ENCODE measurements at places on chromosomes 5 and 9.

GRCh38 chr9:105403552-105404248 lies 44.1 kb upstream of the FSD1L start:
- DNase-seq: no peak

GRCh38 chr9:27353474-27354229 lies 56.7 kb upstream of the EQTN start:
- no peak for DNase-seq

GRCh38 chr9:132536124-132536523 lies 46.3 kb upstream of the BARHL1 start:
- no peak for DNase-seq

GRCh38 chr9:121098567-121099198 lies 23.9 kb downstream of the CNTRL start:
- DNase-seq: no peak

DNA sequence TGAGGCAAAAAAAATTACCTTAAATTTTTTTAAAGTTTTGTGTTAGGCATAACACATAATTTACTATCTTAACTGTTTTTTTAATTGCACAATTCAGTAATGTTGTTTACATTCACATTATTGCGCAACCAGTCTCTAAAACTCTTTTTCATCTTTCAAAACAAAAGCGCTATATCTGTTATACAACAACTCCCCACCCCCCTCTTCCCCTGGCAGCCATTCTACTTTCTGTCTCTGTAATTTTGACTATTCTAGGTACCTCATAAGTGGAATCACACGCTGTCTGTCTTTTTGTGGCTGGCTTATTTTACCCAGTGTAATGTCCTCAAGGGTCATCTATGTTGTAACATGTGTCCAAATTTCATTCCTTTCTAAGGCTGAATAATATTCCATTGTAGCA lies 241.5 kb upstream of the DMRT1 start:
- DNase-seq: no peak

GRCh38 chr5:82570-82969 lies 9.4 kb upstream of the PLEKHG4B start:
- no peak for DNase-seq

DNA sequence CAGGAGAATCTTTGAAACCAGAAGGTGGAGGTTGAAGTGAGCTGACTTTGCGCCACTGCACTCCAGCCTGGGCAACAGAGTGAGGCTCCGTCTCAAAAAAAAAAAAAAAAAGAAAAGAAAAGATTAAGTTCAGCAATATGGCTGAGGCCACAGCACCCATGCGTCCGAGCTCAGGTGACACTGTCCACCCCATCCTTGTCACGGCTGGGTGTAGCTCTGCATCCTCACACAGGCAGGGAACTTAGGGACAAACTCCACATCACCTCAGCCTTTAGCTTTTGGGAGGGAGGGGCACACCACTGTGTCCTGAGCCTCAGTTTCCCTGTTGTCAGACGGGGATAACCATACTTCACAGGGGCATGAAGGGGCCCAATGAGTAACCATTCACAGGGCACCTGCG lies 15.5 kb downstream of the FGD3 start:
- DNase-seq: no peak

DNA sequence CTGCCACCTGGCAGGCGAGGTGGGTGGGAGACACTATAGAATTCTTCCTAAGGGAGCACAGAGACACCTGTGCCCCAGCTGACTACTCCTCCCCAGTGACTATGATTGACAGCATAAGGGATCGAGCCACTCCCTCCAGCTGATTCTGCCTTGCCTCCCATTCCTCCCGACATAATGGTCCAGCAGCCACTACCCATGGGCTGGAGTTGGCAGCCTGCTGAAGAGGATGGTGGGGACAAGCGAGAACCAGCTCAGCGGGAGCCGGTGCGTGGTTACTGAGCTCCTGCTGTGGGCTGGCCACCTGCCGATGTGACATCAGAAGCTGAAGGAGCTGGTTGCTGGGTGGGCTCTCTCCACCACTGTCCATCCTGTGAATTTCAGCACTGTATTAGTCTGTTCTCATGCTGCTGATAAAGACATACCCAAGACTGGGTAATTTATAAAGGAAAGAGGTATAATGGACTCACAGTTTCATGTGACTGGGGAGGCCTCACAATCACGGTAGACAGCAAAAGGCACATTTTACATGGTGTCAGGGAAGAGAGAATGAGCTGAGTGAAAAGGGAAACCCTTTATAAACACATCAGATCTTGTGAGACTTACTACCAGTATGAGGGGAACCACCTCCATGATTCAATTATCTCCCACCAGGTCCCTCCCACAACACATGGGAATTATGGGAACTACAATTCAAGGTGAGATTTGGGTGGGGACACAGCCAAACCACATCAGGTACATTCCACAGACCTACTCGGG lies 12.1 kb upstream of the NCS1 start:
- no peak for DNase-seq

DNA sequence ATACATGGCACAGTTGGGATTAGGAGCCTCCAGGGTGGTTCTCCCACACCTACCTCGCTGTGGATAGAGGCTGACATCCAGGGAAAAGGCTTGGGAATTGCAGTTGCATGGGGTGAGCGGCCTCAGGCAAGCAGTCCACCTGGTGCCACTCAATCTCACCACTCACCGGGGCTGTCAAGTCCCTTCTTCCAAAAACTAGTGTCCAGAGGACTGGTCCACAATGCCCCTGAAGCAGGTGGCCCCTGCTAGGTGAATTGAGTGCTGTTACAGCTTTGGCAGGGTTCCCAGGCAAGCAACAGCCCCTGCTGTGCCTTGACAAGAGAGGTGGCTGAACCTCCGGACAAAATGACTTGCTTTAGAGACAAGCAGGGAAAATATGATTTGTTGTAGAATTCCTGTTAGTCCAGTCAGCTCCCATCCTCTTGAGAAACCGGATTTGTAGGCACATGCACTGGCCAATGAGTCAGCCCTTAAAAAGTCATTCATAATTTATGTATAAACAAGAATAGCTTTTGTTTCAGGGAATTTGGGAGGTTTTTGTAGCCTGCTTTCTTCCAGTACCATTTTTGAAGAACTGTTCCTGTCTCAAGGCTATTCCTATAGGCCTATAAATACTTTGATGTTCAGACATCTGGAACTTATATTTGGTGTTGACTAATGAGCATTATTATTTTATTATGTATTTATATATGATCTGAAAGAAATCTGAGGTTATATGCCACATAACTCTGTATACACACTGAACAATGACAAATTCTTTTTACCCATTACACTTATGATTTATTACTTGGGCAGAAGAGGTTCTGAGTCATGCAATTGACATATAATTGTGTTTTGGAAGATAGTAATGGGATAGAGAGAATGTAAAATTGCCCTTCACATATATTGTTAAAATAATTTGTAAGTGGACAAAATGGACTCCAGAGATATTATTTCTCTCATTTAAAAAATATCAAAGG lies 411.1 kb downstream of the ACTL7B start:
- DNase-seq: peak; percentile 96

DNA sequence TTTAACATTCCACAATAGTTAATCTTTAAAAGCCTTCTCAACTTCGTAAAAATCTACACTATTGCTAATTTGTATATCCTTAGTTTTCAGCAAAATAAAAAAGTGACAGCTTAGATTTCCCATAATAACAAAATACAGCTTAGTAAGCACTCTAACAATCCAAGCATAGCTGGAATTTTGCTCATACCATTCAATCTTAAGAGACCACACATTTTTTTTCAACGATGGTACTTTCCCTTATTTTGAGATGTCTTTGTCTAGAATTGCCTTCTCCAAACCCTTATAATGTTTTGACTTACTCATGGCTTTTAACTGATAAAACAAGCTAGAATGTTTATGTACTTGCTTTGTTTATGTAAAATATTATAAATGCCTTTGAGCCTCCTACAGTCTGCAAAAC lies 65.6 kb downstream of the HOMER1 start:
- DNase-seq: peak; percentile 78

GRCh38 chr5:73728493-73729273 lies 102.7 kb downstream of the ARHGEF28 start:
- DNase-seq: no peak

- DNase-seq: no peak
Measured at GRCh38 chr9:122386311-122386872, 15.6 kb downstream of the PTGS1 start.

DNA sequence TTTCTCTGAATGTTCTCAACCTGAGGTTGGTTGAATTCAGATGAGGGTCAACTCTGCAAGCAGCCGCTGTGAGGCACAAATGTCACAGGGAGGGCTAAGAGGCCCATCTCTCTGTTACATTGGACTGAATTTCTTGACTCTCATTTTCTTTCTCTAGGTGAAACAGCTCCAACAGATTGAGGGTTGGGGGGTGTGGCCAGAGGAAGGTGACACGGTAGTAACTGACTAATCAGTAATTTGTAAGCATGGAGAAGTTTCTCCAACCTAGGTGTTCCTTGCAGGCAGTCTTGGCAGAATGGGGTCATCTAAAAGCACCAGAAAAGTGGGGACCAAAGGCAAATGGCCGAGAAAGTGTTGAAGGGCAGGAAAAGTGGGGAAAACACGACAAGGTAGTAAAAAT lies 16.8 kb downstream of the CCT5 start:
- no peak for DNase-seq

DNA sequence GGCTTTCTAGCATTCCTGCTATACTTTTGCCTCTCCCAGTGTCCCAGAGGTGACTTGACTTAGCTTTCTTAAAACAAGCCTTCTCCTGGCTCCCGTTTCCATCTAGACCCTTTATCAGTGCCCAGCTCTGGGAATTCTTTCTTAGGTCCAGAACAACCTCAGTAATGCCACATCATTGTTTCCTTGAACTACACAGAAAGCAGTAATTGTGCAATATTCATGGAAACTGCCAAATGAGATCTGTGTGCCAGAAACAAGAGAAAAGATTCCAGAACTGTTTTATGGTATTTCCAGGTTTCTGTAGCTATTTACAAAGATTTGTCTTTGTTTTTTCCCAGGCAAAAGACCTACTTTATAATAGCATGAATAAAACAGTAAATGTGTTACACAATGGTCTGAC lies 391.3 kb downstream of the SLCO4C1 start:
- DNase-seq: no peak
